ENCODE measurements at places on chromosomes 2 and 18.

GRCh38 chr2:98664323-98664722 is 55.9 kb downstream of the UNC50 start:
- no peak for DNase-seq

- DNase-seq = peak; percentile 2
Measured at GRCh38 chr2:180077295-180077906, 70.3 kb upstream of the CWC22 start.

GRCh38 chr2:237597196-237598145 is 6.9 kb upstream of the RAB17 start:
- DNase-seq = no peak

DNA sequence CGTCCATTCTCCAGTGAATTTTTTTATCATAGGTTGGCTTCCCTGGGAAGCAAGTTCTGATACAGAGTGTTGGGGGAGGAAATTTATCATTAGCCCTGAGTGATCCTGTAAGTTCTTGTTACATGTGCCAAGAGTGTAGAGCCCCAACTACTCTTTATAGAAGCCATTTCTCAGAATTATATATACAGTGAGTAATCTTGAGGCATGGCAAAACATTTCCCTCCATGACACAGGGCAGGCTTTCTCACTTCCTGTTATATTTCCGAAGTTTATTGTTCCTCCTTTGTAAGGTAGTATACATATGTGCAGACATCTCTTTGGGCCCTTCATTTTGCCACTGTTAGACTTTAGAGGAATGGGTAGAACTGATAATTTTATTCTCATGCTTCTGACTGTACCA is 484.7 kb upstream of the NRXN1 start:
- no peak for DNase-seq

GRCh38 chr2:189783451-189783926 is 650 bp downstream of the ORMDL1 start:
- DNase-seq = no peak

DNA sequence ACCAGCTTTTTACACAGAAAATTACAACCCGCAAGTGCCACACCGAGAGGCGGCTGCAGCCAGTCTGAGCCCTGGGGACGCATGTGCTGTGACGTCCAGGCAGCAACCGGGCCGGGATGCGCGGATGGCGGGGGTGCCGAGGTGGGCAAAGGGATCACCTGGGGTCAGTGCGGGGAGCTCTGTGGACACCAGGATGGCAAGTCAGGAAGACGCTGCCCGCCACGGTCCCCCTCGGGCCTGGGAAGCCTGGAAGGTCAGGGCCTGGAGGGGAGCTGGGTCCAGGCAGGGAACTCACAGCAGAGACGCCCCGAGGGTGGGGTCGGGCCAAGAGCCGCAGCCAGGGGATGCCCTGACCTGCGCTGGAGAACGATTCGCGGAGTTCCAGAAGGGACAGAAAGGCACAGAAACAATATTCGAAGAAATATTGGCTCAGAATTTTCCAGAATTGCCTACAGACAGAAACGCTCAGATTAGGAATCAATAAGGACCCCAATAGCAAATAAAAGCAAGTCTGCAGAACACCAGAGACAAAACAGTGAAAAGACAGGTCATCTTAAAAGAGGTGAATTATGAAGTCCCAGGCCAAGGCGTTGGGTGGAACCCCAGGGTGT is 11.7 kb upstream of the KIF1A start:
- no peak for DNase-seq

- DNase-seq = no peak
Measured at GRCh38 chr2:144519934-144520731, at the start of gene ZEB2. ZEB2 (minus strand) TSS chr2:144520119; CDS start chr2:144517350, 2,769 bp downstream.

- DNase-seq = no peak
Measured at GRCh38 chr2:147311058-147311430, 533.8 kb upstream of the ACVR2A start.

DNA sequence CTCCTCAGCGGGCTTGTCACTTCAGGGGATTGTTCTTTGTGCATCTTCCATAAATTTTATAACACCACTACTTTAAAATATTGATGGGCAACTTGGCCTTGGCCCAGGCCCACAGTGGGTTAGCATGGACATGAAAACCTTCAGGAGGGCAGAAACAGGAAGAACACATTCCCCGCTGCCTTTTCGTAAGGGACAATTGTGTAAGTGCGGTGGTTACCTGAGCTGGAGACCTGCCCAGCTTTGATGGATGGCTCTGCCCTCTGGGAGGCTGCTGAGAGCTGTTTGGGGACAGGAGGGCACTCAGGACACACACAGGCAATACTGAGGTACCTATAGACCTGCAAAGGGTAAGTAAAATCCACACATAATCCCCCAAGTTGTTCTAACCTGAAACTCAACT is 46.8 kb downstream of the FECH start:
- DNase-seq = no peak

DNA sequence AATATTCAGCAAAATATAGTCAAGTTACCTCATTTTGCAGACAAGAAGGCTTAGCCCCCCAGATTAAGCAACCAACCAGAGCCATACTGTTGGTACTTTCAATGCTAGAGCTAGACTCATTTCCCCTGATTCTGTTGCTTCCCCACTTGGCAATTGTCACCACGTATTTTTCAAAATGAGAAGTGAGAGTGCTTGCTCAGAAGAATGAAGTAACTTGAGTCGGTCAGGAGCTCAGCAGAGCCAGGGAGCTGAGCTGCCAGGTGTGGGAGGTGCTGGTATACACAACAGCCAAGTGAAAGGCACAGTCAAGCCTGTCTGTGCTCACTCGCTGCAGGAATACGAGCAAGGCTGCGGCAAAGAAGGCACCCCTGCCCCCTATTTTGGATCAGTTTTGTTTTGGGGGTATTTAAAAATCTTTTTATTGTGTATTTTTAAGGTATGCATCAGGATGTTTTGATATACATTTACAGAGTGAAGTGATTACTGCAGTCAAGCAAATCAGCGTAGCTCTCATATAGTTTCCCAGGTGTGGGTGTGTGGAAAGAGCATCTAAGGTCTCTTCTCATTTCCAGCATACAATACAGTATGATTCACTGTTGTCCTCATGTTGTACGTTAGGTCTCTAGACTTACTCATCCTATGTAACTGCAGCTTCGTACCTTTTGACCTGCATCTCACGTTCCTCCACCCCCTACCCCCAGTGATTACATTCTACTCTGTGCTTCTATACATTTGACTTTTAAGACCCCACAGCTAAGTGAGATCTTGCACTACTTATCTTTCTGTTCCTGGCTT is 62.4 kb downstream of the MRPS9 start:
- no peak for DNase-seq

DNA sequence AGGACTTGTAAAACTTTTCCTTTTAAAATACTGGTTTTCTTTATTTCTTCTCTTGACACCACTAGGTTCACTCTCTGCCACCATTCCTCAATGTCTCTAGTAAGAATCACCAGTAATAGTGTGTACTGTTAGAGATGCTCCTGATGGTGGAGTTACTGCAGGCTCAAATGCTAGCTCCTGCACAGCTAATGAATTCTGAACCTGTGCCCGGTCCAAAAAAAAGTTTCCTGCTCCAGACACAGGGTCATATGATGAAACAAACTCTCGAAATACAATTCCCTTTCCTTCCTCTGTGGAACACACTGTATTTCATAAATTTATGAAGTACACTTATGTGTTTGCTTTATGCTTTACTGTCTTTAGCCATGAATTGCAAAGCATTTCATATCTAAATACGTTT is 19.2 kb downstream of the PMS1 start:
- DNase-seq = no peak

DNA sequence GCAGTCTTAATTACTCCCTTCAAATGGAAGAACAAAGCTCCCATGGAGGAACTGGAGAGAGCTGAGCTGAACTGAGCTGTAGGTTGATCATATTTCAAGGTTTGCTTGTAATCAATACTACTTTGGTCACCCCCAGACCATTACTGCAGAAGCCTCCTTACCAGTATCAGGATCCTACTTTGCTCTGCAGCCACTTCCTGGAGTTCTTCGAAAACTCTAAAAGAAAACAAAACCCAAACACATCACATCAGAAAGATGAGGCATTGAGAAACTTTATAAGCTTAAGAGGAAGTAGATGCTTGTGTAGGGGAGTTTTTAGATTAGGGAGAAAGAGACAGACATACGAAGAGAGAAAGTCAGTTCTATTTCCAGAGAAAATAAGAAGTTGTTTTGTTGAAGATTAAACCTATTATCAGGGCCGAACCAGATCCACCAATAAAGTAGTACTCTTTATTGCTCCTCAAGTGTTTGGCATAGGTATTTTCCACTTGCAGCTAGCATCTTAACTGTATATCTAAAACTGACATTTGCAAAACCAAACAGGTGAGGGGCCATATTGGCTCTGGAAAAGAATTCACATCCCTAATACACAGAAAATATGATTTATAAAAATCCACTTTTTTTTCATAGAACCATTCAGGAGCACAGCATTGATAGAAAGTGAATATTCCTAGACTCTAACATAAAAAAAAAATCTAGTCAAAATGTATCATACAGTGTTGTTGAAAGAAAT is 166.9 kb upstream of the KLF7 start:
- no peak for DNase-seq

- no peak for DNase-seq
Measured at GRCh38 chr2:216871333-216871934, 11.6 kb upstream of the TNP1 start.

- no peak for DNase-seq
Measured at GRCh38 chr18:47915229-47915628, 15.2 kb downstream of the SMAD2 start.

DNA sequence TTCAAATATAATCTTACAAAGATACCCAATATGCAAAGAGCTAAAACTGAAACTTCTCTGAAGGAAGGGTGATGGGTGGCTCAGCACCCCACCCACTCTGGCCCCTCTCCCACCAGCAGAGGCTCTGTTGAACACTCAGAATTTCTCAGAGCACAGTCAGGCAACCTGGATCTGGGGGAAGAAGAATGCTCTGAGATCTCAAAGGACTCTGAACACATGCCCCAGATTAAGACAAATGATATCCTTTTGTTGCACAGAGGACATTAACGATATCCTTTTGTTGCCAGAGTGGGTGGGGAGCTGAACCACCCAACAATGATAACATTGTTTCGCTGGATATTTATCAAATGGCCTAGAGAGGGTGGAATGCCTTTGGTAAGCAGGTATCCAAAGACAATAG is 104.8 kb downstream of the LBH start:
- DNase-seq = no peak

GRCh38 chr2:151114874-151115273 is 146.8 kb downstream of the RBM43 start:
- no peak for DNase-seq

- DNase-seq = no peak
Measured at GRCh38 chr18:74519320-74520095, 14.8 kb upstream of the CNDP1 start.

GRCh38 chr2:40434731-40435271 is 17.1 kb downstream of the SLC8A1 start:
- peak; percentile 76 for DNase-seq

GRCh38 chr18:3463051-3463450 is 13.1 kb downstream of the TGIF1 start:
- no peak for DNase-seq

- no peak for DNase-seq
Measured at GRCh38 chr2:68039317-68039716, 23.5 kb downstream of the C1D start.

GRCh38 chr2:19797871-19798270 is 103.9 kb downstream of the TTC32 start:
- DNase-seq = no peak

- DNase-seq = peak; percentile 26
Measured at GRCh38 chr2:241577413-241578122, 19.0 kb downstream of the BOK start.

DNA sequence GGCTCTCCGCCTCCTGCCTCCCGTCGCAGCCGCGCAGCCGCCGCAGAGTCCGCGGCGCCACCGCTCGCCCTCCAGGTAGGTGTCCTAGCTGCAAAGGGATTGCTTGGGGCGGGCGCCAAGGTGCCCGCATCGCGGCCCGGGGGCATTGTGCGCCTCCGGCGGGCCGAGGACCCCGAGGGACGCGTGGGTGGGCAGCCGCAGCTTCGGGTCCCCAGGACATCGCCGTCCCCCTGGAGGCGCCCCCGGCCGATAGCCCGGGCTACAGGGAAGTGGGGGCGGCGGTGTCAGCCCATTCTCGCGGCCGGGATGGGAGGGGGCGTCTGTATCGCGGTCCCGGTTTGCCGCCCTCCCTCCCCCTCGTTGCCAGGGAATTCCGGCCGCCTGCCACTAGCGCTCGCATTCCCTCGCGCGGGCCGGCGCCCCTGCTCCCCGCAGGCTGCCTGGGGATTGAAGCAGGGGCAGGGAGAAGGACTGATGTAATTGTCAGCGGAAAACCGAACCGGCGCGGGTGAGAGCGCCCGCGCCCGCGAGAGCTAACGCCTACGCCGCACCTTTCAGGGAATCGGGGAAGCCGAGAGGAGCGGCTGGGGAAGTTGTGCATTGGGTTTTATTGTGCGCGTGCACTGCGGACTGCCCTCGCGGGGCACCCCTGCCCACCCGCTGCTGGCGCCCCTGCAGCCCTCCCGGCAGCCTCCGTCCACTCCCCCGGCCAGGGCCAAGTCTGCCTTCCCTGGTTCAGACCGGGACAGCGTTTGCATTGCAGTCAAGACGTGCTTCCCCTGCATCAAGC is 483 bp downstream of the OSBPL6 start:
- no peak for DNase-seq

DNA sequence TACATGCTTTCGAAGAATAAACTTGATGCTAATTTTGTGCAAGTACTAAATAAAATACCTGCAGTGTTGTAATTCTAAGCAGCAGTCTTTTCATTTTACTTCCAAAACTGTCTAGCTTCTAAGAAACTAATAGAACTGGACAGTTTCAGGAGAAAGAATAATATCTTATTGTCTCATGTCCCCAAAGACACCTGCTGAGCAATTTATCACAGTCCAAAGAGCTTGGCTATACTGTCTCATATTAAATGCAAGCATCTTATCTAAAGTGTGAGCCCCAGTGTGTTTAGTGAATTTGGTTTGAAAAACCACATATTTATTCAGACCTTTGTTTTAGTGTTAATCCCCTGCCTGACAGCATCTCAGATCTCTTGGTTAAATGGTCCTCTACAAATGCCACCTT is 374.3 kb downstream of the TMX3 start:
- no peak for DNase-seq

DNA sequence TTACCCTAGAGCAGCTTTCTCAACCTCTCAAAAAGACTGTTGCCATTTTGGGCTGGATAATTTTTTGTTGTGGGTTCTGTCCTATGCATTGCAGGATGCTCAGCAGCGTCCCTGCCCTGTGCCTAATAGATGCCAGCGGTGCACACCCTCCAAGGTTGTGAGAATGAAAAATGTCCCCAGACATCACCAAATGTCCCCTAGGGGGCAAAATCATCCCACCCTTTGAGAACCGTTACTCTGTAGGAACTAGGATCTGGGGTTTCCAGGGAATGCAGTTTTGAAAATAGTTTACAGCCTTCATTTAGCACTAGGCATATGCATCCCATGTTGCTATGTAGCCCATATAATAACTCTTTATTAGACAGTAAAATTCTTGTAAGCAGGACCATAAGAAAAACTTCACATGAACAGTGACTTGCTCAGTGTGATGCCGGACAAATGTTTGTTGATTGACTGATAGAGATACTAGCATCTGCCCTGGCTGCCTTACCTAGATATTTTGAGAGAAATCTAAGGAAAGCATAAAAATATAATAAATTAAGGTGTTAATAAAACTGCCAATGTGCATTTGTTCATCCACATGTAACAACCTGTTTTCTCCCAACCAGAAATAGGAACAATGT is 79.2 kb upstream of the EPC2 start:
- no peak for DNase-seq

- DNase-seq = no peak
Measured at GRCh38 chr2:3458396-3459184, 60.7 kb downstream of the ADI1 start.

- no peak for DNase-seq
Measured at GRCh38 chr18:52237551-52237950, 102.4 kb upstream of the DCC start.

GRCh38 chr2:55153584-55154299 is 78.4 kb downstream of the CLHC1 start:
- DNase-seq = no peak

Measured in AG04450 (cell line).